NCI-H1105 treated with DMSO at 0.1 percent for 48 hours (cell line): ENCODE measurements at places on chromosomes 13 and 19.

GRCh38 chr19:40381321-40381720 is 8.7 kb downstream of the HIPK4 start:
- DNase-seq, result no peak

- no peak for DNase-seq
Observed at GRCh38 chr13:70188567-70188966, 80.3 kb upstream of the KLHL1 start.

DNA sequence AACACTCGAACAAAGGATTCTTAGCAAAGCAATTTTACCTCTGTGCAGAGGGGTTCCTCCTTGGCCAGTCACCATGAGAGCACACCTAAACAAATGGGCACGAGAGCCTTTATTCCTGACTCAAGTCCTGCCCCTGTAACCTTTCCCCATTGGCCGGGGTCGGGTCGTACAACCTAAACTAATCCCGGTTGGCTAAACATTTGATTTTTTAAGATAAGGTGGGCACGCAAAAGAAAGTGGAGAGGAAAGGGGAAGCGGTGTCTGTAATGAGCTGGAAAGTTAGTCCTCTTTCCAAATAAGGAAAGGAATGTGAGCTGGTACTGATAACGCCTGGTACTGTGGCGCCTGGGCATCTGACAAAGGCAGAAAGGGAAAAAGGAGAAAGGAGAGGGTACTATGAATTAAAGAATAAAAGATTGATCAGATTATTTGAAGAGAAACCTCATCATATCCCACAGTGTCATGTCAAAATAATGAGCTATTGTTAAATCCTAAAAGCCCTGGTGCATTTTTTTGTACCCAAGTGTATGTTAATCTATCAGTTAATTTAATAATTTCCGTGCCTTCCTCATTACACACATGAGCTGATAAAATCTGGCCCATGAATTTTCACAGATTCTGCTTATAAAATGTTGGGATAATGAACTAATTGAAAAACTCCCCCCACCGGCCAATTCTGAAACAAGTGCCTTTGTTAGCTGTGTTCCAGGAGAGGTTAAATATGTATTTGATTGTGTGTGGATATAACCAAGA is 335.7 kb downstream of the RFC3 start:
- DNase-seq, result no peak

DNA sequence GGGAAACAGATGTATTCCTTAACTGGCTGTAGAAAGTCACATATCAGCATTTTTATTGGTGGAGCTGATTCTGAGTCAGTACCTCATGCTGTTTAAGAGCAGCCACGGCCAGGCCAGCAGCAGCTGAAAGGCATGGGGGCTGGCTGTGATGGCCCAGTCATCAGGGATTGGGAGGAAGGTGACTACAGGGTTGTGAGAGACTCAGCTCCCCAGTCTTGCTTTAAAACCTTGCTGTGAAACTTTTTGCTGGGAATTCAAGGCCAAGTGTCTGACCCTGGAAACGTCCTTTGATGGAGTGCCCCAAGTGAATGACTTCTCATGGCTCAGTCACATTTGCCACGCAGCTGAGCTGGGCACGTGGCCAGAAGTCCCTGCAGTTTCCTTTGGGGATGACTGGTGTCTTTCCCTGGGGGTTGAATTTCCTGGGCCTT is 39.1 kb upstream of the RNF113B start:
- no peak for DNase-seq
